ENCODE measurements at places on chromosomes 12 and 14. TPM values are rescaled to one million over a fixed set of nuclear protein-coding genes. Genes with fewer than 3 reads are reported as not detected.

The ESPL1 gene
- not detected for polyA plus RNA-seq

GRCh38 chr12:9143137-9143536, 27.4 kb upstream of the A2M start:
- no peak for DNase-seq

- DNase-seq, result no peak
These were observed 4.8 kb downstream of the SLC8A3 start for GRCh38 chr14:70183991-70184390.

DNA sequence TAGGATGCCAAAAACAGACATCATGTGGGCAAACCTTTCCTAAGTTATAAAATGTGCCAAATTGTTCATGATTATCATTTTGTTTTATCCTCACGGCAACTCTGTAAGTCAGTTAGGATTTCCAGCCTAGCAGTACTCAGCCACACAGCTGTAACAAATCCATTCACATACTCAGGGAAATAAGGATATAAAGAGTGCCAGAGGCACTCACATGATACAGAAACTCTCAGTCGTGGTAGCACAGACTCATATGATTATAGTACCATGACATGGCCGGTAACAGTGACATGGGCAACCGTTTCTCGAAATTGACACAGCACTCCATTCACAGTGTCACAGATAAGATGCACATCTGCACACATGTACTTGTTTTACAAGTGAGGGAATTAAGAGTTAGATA, 344.2 kb downstream of the LRIG3 start:
- no peak for DNase-seq

DNA sequence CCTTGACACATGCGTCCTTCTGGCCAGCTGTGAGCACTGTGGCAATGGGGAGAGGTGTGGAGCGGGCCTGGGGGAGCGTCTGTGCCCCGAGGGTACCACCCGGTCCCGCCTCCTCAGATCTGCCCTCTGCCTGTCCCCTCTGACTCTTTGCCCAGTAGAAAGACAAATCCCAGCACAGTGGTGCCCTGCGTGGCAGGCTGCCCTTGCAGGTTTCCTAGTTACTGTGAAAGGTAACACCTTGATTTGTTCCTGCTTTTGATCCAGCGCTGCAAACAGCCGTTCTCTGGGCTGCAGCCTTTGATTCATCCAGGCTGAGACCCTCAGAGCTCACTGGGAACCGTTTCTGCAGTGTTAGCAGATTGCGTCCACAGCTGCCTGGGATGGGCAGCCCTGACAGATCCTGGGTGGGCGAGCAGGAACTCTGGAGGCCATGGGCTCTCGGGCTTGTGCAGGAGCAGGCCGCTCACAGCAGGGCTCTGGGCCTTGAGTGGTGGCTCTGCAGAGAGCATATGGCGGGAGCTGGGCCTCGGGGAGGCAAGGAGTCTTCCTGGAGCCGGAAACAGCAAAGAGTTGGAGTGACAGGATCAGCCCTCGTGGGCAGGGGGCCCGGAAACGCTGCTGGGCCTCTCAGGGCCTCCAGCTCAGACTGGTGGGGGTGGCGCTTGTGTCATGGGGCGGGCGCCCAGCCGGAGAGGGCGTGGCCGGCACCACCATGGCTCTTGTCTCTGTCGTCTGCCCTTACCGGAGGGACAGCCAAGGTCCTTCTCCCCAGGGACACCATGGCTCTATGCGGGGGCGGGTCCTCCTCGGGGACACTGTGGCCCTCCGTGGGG, 16.6 kb downstream of the FBRSL1 start:
- DNase-seq, result peak; percentile 65

- no peak for DNase-seq
These were observed 84.3 kb downstream of the PLCZ1 start for GRCh38 chr12:18653465-18653864.

DNA sequence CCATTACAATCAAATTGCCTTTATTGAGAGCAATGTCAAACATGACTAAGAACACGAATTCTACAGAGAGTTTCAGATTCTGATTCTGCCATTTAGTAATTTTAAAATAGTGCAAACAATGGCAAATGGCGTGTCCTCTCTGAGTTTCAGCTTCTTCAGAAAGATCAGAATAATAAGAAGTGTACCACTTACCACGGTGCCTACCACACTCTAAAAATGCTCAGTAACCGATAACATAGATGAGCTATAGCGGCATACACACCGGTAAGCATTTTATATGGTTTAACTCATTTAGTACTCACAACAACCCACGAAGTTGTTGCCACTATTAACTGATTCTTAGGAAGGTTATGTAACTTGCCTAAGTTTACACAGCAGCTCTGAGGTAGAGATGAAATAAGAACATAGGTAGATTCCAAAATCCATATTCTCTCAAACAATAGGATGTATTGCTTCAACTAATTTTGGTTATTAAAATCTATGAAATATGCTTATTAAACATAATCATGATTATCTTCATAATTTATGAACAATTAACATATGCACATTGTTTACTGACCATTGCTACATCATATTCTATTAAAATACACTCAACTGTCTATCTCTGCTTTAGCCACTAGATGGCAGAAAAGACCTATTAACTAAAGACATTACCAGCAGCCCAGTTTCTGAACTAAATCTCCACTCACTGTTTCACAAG, 38.3 kb downstream of the SLC6A15 start:
- DNase-seq, result peak; percentile 21

GRCh38 chr14:91127401-91127801, 13.5 kb downstream of the DGLUCY start:
- no peak for DNase-seq

DNA sequence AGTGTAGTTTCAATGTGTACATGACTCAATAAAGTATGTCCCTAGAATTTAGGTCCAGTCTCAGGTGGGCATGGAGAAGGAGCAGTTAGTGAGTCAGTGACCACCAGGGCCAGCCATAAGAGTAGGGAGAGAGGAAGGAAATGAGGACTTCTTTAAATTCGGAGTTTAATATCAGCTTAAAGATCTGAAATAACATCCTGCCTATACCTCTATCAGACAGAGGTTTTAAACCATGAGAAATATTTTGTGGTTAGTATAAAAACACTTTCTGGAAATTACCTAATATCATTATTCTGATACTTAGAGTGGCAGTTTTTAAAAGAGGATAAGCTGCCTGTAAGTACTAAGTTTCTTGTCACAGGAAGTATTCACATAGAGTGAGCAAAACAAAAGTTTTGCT, 61.7 kb upstream of the ST8SIA1 start:
- peak; percentile 56 for DNase-seq

- no peak for DNase-seq
These were observed 405.8 kb downstream of the MED13L start for GRCh38 chr12:115871714-115872113.

Measured in naive thymus-derived CD4-positive, alpha-beta T cell (primary cell).